ENCODE measurements at places on chromosomes 12 and 14.

DNA sequence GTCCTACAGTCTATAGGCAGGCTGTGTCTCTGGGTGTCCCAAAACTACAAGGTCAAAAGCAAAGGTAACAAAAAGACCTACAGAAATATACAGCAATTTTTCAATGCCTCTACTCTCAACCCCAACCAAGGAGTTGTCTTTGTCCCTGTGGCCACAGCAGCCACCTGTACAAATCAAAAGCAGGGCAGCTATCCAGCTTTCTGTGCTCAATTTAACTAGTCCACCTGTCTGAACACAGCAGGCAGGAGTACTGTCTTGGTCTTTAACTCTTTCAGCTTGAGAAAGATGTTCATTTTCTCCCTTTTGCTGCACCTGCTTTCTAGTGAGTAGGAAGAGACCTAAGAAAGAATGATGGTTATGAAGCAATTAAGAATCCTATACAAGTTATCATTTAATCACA, 19.7 kb downstream of the GDF11 start:
- DNase-seq: no peak

GRCh38 chr12:105218434-105218833, 17.5 kb downstream of the APPL2 start:
- DNase-seq: no peak

- DNase-seq: no peak
Measured at GRCh38 chr12:54164387-54165145, 24.2 kb downstream of the SMUG1 start.

DNA sequence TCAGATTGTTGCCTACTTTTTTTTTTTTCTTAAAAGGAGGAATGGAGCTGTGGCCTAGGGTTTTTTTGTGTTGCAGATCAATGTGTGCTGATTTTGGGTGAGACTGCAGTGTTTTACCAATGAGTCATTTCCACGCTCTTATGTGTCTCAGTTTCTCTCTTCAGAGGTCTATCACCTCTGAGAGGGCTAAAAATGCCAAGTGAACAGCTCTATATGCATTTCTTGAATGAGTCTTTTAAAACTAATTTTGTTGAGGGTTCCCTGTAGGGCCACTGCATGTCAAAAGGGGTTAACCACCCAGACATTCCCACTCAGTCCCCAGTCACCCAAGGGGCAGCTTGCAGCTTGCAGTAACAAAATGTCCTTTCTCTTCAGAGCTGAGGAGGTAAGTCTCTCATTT, 24.3 kb upstream of the GLIPR1L2 start:
- no peak for DNase-seq

DNA sequence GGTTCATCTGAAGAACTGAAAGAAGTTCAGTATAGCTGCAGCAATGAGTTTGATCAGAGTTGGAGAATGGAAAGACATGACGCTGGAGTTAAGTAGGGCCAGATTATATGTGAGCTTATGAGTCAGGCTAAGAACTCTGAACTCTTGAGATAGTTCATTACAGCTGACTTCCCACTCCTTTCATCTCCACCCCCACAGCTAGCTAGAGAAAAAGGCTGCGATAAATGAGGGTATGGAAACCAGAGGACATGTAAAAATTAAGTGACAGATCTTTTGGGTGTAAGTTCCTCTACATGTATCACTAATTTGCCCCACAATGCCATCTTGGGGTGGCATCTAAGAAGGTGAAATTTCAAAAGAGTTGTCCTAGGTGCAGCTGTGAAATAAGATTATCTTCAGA, 28.6 kb downstream of the PYM1 start:
- no peak for DNase-seq

Data from CD4-positive, alpha-beta T cell treated with Interleukin-15 for 1 hour (primary cell).